HEK293T (cell line): ENCODE measurements at places on chromosomes 3 and 15.

GRCh38 chr3:16472593-16472992 is 40.9 kb downstream of the RFTN1 start:
- no peak for DNase-seq

GRCh38 chr3:127000119-127000518 is 17.2 kb downstream of the PLXNA1 start:
- no peak for DNase-seq

GRCh38 chr3:194607592-194608389 is 25.4 kb downstream of the TMEM44 start:
- DNase-seq: no peak

- DNase-seq: no peak
These were observed 3.3 kb upstream of the NR2F2 start for GRCh38 chr15:96327155-96327741.

- no peak for DNase-seq
These were observed 939.1 kb downstream of the OTOL1 start for GRCh38 chr3:162435750-162436149.

DNA sequence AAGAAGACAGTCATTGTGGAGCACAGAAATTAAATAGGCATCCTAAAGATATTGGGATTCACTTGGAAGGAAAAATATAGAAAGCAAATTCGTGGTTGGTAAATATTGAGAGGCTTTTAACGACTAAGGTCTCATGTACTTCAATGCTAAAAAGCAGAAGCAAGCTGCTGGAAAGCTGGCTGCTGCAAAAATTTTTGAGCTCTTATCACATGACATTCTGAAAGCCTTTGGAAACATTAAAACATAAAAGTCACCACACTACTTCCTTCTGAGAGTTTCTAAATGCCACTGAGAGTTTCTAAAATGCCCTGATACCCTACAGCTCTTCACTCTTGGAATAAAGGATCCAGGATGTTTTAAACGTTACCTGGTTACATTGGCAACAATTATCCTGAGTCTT is 39.0 kb upstream of the CBLB start:
- DNase-seq: no peak

DNA sequence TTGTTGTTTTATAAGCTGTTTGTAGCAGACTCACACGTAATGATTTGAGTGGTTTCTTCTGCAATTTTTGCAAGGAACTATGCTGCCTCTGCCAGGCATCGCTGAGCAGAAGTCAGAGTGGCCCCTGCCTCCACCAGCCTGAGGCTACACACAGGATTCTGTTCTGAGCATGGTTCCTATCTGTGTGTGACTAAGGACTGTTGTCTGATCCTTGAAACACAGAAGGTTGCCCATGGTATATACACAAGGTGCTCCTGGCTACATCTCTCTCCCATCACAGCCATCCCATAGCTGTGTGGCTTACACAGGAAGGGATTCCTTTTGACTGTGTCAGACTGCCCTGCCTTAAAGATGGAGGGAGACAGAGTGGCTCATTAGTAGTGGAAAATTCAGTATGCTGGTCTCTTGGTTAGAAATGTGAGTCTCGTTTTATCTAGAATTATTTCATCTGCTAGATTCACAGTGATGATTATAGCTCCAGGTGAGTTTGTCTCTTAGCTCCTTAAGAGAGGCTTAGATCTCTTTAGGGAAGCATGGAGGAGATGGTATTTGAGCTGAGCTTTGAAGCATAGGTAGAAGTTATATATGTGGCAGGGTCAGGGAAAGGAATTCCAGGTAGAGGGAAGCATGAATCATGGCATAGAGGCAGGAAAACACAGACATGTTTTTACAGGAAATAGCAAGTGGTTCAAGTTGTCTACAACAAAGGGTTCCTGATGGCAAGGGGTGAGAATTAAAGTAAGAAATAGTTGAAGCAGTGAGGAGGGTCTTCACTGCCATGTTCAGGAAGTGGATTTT is 37.5 kb downstream of the SNAPC5 start:
- no peak for DNase-seq

- no peak for DNase-seq
These were observed 22.7 kb downstream of the ABHD6 start for GRCh38 chr3:58260261-58260731.

GRCh38 chr3:8856721-8857120 is 87.3 kb upstream of the OXTR start:
- no peak for DNase-seq

DNA sequence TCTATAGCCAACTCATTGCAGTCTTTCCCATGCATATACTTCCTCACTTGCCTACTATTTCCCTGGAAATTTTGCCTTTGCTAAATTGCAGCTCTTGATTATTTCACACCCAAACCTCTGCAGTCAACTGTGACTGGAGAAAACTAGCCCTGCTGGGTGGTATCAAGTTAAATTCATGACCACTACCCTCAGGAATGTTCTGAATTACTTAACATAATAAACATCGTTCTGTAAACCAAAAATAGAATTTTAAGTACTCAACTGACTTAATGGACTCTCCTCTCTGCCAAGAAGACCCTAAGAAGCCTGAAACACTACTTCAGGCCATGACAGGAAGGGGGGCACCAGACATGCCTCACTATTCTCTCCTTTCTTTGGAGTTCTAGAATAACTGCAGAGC is 1278.0 kb upstream of the GBE1 start:
- DNase-seq: peak; percentile 4

- DNase-seq: no peak
These were observed 5.9 kb downstream of the ADPRH start for GRCh38 chr3:119585208-119585607.

- no peak for DNase-seq
These were observed 127.2 kb upstream of the DPH6 start for GRCh38 chr15:35673093-35673684.

GRCh38 chr15:73183071-73183470 is 130.8 kb downstream of the NEO1 start:
- DNase-seq: no peak

DNA sequence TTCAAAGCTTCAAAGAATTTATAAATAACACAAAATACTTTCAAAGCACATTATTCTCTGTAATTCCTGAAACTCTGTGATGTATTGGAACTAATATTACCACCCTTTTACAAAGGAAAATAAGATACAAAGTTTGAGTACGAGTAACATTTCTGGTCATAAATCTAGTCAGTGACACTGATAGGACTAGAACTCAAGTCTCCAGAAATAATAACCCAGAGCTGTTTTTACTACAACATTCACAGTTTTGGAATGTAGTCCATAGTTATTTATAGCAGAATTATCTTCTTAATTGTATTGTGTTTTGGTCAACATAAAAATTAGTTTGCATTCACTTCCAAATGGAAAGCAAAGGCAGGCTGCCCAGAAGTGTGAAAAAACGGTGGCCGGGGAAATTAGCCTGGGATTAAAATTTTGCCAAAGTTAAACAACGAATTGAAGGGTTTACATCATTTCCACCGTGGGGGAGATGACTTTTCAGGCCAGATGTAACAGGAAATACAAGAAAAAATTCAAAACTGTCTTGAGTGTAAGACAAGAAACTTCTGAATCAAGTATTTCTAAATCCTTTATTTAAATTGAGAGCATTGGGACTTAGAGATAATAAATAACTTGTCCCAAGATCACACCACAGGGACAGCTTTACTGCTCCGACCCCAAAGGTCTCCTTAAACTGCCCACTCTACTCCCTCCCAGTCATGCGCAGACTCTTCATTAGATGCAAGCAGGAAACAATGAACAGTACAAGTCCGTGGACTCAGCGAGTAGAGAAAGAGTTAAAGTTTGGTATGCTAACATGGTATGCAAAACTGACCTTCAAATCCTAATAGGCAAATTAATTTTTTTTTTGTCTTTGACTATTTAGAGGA is 74.3 kb upstream of the VGLL4 start:
- no peak for DNase-seq

DNA sequence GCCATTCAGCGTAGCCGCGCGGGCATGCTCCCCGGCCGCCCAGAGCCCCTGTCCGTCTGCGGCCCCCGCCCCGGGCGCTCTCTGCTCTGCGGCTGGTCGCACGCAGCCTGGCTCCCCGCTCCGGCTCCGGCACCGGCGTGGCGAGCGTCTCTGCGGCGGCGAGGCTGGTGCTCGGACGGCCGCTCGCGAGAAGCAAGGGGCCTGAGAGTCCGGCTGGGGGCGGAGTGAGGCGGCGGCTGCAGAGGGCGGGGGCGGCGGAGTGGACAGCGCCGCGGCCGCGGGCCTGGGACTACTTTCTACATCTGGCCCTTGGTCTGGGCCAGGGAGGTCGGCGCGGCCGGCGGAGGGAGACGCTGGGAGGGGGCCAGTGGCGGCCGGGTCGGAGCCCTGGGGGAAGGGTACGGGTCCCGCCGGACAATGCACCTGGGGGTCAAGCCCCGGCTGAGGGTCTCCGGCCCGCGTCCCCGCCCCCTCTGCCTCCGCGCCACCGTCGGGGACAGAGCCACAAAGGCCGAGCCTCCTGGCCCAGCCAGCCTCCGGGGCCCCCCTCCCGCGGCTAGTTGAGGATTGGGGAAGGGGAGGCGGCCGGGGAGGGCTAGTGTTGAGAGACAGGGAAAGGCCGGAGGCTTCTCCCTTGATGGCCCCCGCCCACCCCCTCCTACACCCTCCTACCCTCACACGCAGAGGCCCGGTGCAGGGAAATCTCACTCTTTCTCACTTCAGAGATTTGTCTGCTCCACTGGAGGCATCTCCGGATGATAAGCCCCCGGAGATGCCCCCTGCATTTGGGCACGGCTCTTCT is at the start of gene PRTG:
TSS of gene PRTG (minus strand) at position 226 of the 802 bp plus-strand sequence. CDS start at position 5, 221 bp downstream.
- DNase-seq: peak; percentile 25

GRCh38 chr3:9040996-9041395 is 77.7 kb upstream of the RAD18 start:
- DNase-seq: no peak
